HuH-7 (cell line): ENCODE measurements at places on chromosomes 13 and 19.

DNA sequence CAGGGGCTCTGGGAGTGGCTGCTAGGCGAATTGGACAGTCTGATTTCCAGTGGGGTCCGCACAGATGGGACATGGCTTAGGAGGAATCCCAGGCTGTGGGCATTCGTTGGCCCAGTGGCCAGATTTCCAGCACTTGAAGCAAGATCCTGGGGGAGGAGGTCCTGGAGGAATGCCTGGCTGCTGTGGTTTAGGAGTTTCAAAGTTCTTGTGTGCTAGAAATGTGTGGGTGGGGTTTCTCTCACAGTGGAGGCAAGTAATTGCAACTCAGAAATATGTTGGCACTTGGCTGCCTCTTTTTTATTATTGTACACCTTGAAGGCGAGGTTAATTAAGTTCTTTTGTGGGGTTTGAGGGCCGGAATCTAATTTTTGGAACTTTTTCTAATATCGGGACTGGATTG lies 17.1 kb downstream of the IGFL3 start:
- DNase-seq, result no peak

DNA sequence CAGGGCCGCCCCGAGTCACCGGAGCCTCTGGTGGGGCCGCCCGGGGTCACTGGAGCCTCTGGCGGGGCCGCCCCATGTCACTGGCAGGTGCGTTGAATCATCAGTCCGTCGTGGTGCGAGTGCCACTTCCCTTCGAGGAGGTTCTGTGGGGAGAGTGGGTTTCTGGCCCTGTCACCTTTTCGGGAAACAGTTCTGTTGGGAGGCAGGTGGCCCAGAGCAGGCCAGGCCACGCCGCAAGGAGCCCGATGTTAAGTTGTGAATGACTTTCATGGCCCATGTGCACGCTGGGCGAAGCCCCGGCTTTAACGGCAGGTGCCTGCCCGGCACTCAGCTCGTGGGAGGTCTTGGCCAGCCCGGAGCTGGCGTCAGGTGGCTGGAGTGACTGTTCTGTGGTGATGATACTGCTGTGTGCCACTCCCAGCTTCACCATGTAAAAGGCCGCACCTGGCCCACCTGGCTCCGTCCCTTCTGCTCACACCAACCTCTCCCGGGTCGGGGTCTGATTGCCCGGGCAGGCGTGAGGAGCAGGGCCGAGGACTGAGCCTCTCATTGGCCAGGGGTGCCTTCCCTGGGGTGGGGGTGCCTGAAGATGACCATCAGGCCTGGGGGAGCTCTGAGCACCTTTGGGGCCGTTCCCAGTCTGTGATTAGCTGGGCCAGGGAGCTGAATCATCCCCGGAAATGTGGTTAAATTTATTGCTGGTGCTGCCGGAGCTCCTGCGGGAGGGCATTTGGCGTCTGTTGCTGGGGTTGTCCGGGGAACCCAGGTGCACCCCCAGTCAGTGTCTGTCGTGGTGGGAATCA lies 29.2 kb downstream of the CSNK1G2 start:
- DNase-seq, result no peak

- no peak for DNase-seq
These were observed 2.7 kb upstream of the RASA3 start for GRCh38 chr13:114134944-114135610.

- DNase-seq, result no peak
These were observed 91.4 kb downstream of the IRS2 start for GRCh38 chr13:109694972-109695371.

- no peak for DNase-seq
These were observed 774 bp upstream of the PPP2R1A start for GRCh38 chr19:52188822-52189734.

GRCh38 chr19:4866595-4867424 lies 657 bp downstream of the PLIN3 start:
- DNase-seq, result no peak

DNA sequence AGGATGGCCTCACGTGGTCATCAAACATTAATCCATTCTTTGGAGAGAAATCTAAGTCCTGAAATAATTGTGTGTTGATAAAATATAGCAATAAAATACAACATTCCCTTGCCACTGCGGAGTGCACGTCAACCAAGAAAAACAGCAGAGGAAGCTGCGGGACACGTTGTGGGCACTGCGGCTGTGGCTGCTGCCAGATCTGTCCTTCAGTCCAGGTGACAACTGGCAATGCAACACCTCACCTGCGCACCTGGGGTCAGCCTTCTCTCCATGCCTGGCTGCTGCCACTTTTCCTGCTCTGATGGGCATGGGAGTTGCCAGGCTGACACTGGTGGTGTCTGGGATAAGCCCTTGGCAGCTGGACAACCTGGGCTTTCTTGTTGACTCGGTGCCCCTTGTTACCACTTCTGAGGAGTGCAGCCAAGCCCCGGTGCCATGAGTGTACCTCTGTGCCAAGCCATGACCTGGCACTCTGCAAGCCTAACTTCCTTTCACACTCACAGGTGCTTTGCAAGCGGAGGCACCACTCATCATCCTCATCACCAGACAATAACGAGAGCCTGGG lies 251.6 kb upstream of the TSHZ3 start:
- DNase-seq, result no peak

DNA sequence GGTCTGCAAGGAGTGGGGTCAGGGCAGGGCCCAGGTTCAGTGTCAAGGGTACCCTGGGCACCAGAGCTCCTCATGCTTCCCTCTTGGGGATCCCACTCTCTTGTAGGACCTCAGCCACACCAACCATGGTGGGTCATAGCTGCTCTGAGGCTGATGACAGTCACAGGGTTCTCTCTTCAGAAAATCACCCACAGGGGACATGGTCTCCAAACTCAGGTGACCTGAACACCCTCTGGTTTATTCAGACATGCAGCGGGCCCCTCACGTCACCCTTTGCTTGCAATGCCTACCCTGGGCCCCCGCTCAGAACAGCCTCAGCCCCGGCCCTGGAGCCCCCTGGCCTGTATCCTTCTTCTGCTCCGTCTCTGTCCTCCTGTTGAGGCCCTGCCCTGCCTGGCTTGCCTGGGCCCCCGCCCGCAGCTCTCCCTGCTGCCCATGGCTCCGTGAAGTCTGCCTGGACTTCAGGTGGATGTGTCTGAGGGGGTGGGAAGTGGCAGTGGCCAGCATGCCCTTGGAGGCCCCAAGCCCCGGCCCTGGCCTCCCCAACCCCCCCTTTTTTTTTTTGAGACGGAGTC lies 20.4 kb downstream of the CHERP start:
- DNase-seq, result no peak

DNA sequence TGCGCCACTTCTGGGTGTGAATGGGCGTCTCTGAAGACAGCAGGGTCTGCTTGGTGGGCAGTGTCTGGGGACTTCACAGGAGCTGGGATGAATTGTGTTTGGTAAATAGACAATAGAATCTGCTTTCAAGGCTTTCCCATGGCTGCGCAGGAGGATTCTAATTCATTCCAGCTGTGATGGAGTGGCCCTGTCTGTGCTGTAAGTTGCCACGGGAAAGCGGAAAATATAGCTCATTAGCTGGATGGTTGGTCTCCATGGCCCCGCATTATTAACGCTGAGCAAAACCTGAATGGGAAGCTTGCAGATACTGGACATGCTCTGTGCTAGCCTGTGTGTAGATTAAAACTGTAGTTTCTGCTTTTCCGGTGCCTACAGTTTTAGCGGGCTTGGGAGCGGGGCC lies 15.6 kb upstream of the C1QTNF9 start:
- DNase-seq, result no peak

DNA sequence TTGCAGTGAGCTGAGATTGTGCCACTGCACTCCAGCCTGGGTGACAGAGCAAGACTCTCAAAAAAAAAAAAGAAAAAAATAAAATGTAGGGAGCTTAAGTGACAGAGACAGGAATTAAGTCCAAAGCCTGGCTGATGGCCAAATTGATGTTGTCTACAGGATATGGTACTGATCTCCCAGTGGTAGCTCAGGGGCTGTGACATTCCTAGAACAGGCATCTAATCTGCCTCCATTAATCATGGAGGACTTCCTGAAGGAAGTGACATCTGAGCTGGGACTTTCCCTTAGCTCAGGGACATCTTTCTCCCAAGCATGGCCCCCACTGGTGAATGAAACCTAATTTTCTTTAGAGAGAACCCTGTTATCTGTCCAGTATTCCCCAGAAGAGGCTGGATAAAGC lies 11.4 kb upstream of the EDDM13 start:
- DNase-seq, result no peak

- no peak for DNase-seq
These were observed 11.6 kb downstream of the ZNRF4 start for GRCh38 chr19:5466814-5467291.

GRCh38 chr19:12841094-12841493 lies 2.8 kb downstream of the MAST1 start:
- no peak for DNase-seq

GRCh38 chr13:77928909-77929308 lies 10.3 kb upstream of the EDNRB start:
- DNase-seq, result no peak

DNA sequence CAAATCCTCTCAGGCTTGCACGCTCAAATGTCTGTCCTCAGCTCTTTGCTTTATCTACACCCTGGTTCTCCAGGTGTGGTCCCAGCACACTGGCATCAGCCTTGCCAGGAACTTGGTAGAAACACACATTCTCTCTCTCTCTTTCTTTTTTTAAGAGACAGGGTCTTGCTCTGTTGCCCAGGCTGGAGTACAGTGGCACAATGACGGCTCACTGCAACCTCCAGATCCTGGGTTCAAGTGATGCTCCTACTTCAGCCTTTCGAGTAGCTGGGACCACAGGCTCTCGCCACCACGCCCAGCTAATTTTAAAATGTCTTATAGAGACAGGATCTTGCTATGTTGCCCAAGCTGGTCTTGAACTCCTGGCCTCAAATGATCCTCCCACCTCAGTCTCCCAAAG lies 20.8 kb downstream of the ADGRL1 start:
- no peak for DNase-seq

DNA sequence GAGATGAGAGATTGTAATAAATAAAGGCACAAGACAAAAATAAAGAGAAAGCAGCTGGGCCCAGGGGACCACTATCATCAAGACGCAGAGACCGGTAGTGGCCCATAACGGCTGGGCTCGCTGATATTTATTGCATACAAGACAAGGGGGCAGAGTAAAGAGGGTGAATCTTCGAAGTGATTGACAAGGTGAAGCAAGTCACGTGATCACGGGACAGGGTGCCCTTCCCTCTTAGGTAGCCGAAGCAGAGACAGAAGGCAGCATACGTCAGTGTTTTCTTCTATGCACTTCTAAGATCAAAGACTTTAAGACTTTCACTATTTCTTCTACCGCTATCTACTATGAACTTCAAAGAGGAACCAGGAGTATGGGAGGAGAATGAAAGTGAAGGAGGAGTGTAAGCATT lies 4.6 kb upstream of the PRKCG start:
- DNase-seq, result no peak
